ENCODE measurements at places on chromosomes 4 and X.

- no peak for DNase-seq
These were observed 303.8 kb downstream of the SPOCK3 start for GRCh38 chr4:166930464-166930863.

- no peak for DNase-seq
These were observed 5.9 kb downstream of the IRAK1 start for GRCh38 chrX:154013614-154014360.

DNA sequence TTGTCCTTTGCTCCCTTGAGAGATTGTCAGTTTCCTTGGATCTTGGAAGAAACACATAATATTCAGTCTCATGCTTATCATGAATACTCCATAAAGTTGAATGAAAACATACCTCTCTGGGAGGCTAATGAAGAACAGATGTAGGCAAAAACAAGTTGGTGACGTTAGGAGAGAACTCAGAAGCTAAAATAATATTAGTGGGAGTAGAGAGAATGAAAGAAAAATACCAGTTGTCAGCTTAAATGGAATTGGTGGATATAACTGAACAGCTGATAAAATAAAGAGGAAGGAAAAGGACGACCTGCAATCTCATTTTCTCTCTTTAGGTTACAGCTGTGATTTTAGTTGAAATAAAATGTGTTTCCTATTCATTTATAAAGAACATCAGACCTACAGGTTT is 124.8 kb downstream of the SNCA start:
- DNase-seq: no peak

DNA sequence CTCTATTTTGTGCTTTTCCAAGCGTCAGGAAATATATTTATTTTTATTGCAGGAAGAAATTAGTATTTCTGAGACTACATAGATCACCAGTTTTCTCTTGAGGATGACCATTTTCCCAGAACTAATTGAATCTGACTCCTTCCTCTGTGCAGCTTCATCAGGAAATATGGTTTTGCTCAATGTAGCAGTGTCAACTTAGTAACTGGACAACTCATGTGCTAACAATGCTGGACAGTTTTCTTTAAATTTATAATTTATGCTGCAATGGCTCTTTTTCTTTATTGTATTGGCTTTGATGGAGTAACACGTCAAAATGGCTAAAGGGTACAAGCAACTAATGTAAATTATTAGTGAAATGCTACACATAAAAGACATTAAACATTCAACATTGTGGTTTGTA is 531.5 kb downstream of the ANKRD50 start:
- no peak for DNase-seq

GRCh38 chrX:22037911-22038537 is 5.9 kb downstream of the PHEX start:
- no peak for DNase-seq

DNA sequence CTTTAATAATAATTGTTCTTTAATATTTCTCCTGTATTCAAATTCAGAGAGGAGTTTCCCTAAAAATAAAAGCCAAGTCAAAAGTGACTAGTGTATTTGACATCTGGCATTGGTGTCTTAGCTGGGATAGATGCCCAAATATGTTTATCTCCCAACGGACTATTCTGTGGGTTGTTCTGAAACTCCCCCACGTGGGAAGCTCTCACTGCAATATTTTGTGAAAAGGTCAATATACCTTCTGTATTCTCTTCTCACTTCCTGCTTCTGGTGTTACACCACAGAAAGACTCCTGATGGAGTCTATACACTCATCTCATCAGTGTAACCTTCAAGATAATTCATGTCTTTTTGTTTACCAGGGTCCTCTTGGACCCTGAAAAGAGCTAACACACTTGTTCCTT is 2052.8 kb upstream of the TENM3 start:
- DNase-seq: no peak

DNA sequence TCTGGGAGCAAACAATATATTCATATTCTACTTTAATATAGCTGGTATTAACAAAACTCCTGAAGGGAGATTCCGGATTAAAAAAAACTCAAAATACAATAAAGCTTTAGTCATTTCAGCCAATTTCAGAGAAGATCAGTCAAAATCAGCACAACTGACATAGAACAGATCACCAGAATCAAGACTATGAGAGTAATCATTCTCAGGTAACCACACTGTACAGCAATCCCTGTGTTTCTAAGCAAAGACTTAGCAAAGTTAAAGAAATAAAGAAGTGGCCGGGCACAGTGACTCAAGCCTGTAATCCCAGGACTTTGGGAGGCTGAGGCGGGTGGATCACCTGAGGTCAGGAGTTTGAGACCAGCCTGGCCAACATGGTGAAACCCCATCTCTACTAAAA is 9.1 kb downstream of the DCTD start:
- no peak for DNase-seq

DNA sequence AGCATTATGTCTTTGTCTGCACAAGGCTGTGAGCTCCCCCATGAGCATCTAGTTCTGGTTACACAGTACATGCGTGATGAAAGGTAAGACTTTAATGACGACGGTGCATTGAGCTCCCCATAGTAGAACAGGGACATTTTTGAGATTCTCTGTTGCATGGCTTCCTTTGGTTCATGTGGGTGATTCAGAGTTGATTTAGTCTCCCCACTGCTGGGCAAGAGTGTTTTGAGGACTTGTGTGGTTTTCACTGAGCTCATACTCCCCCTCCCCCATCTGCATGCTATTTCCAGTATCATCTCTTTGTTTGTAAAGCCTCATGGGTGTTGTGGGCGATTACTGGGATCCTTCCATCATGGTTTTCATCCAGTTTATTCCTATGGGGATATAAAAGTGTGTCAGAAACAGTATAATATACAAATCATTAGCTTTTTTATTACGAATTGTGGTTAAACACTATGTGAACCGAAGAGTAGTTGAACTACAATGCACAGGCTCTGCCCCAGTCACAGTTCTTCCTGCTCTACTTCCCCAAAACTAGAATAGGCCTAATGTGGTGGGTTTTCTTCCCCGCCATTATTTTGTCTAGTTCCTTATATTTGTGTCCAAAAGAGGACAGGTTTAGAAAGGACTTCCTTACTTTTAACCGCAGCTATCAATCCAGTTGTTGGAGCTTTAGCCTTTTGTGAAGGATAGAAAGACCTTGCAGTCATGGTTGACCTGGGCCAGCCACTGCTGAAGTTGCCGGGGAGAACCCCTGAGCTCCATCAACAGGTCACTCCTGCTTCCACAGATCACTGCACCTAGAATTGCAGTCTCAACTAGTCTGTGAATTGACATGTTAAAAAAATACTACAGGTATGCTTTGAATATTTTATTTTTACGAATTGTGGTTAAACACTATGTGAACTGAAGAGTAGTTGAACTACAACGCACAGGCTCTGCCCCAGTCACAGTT is 30.4 kb downstream of the KIT start:
- DNase-seq: no peak

- DNase-seq: no peak
These were observed 610.6 kb upstream of the DIPK2B start for GRCh38 chrX:45811326-45811725.

GRCh38 chr4:15242021-15242420 is 185.8 kb upstream of the C1QTNF7 start:
- no peak for DNase-seq

DNA sequence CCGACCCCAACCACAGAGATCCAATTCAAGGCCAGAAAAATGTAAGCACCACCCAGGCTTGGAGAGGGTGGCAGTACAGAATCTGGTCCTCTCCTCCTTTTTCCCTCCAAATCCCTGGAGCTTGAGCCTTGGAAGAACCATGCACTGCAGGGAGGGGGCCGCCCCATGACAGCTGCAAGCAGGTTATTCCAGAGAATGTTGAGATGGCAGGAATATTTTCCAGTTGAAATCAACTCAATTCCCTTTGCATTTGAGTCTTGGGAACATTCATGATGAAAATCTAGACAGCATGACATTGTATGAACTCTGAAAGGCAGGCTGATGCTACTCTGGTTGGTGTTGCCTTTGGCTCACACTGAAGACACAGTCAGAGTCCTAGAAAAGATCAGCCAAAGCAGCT is 386.6 kb upstream of the FGF16 start:
- DNase-seq: no peak

DNA sequence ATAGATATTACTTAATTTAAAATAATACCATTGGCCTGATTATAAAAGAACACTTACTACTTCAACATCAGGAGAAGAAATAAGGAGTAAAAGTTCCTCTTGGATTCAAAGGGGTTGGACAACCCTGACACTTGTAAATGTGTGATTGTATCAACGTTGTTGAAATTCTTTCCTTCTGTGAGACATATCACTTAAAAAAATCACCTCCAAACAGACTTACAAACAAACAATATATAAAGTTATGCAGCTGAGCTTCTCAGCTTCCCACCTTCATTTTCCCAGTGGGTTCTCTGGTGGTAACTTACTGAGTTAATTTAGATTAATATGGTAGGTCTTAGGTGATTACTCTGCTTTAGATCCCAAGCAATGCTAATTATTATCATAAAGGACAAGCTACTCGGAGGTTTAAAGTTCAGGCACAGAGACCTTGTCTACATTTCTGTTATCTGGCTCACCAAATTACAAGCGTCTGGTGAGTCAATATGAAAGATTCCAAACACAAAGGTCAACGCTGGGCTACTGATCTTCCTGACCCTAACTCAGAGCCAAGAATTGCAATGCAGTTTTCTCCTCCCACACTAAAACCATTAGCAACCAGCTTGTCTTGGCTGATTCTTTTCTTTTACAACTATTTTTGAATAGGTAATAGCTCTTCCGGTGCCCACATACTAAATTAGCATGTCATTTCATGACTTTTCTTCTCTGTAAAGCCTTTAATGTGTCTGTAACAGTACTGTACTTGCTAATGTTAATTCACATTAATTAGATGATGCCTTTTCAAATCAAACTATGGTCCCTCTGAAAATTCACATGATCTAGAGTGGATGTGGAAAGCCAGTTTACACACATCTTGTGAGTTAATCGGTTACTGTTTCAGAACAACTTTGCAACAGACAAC is 157.6 kb downstream of the RASL11B start:
- DNase-seq: no peak

GRCh38 chrX:46306103-46306502 is 239.1 kb downstream of the ZNF674 start:
- DNase-seq: no peak

- DNase-seq: no peak
These were observed 21.4 kb upstream of the SEL1L3 start for GRCh38 chr4:25884031-25884782.

DNA sequence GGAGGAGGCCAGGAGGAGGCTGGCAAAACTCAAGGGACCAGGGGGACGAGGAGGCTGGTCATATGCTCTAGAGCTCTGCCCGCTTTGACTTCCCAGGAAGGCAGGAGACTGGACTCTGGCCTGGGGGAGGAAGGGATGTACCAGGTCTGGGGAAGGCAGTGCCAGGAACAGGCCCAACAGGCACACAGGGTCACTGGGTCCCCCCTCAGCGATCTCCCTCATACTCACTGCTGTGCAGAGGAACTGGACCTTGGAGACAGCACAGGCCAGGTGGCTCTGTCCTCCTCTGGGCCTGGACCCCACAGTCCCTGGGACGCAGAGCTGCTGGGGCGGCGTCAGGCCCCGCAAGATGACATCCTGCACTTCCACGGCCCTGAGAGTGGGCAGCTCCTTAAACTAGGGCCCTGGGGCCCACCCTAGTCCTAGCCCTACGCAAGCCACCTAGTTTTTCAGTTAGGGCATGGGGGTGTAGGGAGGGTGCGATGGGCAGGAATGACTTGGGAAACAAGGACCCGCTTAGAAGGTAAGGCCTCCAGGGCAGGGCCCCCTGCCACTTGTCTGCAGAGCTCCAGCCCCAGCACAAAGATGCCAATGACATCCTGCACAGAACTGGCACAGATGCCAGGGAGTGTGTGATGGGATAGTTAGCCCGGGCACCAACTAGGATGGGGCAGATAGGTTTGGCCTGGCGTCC is 59.5 kb downstream of the HTRA3 start:
- no peak for DNase-seq

GRCh38 chr4:151783867-151784266 is 23.1 kb upstream of the GATB start:
- no peak for DNase-seq

- no peak for DNase-seq
These were observed 65.6 kb downstream of the SPINK2 start for GRCh38 chr4:56755901-56756300.

DNA sequence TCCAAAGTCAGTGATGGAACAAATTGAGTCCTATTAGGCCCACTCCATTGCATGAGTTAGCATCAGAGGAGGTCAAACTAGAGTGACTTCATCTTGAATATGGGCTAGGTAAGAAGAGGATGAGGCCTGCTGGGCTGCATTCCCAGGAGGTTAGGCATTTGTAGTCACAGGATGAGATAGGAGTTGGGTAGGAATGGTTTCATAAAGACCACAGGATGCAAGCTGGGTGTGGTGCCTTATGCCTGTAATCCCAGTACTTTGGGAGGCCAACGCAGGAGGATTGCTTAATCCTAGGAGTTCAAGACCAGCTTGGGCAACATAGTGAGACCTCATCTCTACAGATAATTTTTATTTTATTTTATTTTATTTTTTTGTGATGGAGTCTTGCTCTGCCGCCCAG is 26.8 kb downstream of the PDGFRA start:
- no peak for DNase-seq

DNA sequence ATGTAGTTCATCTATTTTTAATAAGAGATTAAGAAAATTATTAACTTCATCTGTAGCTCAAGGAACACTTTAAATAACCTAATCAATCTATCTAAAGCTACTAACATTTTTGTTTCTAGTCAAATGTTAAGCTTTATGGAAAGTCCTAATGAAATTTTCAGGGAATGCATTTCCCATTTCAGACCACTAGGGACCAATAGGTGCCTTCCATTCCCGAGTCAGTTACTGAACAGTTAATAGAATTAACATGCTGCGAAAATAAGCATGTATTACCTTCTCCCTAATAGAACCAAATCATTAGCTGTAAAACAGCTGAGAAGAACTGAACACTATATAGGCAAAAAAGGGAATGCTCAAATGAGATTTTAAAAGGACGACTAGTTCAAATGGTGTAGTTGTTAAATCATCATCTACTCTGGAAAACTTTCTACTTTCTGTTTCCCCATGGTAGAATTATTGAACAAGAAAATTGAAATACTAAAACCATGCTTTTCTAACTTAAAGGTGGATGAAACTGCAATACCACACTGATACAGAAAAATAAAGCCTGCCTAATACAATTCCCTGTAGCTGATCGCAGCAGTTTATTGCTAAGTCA is 22.5 kb downstream of the STX18 start:
- DNase-seq: no peak

DNA sequence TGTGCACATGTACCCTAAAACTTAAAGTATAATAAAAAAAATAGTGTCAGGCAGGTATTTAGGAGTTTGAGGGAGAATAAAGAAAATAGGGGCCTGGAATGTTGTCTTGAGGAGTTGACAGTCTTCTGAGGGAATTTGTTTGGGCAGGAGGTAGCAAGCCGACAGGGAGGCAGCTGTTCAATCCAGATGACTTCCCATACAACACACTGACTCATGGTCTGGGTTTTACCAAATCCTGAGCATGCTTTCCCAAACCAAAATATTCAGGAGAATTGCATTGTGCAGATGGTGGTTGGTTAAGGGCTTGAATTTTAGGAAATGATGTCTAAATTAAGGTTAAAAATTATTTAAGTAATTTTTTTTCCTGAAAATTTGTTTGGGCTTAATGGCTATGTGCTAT is 430.0 kb downstream of the INPP4B start:
- no peak for DNase-seq

All from activated naive CD4-positive, alpha-beta T cell (primary cell).